ENCODE measurements at places on chromosomes 5 and 9.

GRCh38 chr5:179301376-179301775 is 43.9 kb downstream of the ADAMTS2 start:
- DNase-seq = no peak

GRCh38 chr5:139092741-139093343 is 105.3 kb downstream of the SIL1 start:
- no peak for DNase-seq

- DNase-seq = no peak
These were observed 393.7 kb upstream of the IRX1 start for GRCh38 chr5:3201941-3202340.

- no peak for DNase-seq
These were observed 11.4 kb downstream of the BHMT start for GRCh38 chr5:79122973-79123372.

DNA sequence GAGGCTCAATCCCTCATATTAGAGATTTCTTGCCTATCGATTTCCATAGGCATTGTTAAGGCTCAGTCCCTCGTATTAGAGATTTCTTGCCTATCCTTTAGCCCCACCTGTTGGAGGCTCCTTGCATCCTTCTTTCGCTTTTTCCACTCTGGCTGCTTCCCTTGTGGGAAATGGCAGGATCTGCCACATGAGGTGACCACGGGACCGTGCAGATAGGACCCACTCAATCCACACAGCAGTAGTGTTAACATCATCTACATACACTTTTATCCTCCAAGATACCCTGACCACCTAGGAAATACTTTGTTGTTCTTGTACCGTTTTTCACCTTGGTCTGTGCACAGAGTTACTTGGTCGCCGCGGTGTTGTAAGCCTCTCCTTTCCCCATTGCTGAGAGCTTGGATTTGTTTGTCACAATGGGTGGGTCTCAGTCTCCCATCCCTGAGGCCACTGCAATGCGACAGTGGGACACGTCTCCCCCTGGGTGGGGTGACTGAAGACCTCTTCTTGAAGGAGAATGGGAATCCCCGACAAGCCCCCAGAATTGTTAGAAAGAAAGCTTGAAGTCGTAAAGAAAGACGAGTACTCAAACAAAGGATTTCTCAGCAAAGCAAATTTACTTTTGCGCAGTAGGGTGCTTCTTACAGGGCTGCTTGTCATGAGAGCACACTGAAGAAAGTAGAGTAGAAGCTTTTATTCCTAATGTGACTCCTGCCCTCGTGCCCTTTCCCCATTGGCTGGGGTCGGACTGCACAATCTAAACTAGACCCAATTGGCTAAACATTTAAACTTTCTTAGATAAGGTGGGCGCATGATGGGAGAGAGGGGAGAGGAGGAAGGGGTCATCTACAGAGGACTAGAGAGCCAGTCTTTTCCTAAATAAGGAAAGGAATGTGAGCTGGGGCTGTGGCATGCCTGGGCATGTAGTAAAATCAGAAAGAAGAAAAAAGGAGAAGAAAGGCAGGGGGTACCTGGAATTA is 19.8 kb downstream of the IFT74 start:
- DNase-seq = no peak

- DNase-seq = no peak
These were observed 96.8 kb downstream of the ANKRD18B start for GRCh38 chr9:33620738-33621439.

DNA sequence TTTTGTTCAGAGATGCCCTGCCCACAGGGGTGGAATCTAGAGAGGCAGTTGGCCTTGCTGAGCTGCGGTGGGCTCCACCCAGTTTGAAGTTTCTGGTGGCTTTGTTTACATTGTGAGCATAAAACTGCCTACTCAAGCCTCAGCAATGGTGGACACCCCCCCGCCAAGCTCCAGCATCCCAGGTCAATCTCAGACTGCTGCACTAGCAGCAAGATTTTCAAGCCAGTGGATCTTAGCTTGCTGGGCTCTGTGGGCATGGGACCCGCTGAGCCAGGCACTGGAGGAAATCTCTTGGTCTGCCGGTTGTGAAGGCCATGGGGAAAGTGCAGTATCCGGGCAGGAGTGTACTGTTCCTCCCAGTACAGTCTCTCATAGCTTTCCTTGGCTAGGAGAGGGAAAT is 55.5 kb downstream of the MINAR2 start:
- DNase-seq = no peak
